ENCODE measurements at places on chromosomes 5 and 9.

DNA sequence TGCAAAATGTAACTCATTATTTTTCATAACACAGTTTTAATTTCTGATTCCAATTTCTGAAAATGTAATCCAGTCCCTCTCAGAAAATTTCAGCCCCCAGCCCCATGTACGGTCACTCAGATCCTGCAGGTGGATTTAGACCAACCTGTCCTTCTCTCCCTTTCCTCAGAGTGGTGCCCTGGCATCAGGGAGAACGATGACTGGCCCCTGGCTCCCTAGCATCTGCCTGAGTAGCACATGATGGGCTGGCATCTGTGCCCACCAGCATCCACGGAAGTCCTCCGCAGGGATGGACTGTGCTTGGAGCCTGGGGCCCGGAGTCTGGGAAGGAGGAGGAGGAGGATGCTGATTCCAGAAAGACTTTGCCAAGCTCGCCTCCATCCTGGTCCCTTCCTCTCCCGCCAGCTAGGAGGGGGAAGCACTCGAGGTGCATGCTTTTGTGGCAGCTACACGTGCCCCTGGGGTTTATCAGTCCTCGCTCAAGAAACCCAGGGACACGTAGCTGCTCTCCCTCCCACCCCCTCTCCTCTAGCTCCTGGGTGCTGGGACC is 54.4 kb upstream of the RUFY1 start:
- no peak for DNase-seq

- DNase-seq = no peak
Observed at GRCh38 chr9:133563291-133563796, 28.8 kb downstream of the ADAMTSL2 start.

GRCh38 chr5:179608131-179608581 is 15.3 kb downstream of the HNRNPH1 start:
- DNase-seq = no peak

- no peak for DNase-seq
Observed at GRCh38 chr9:117425566-117425965, 10.7 kb upstream of the ASTN2 start.

DNA sequence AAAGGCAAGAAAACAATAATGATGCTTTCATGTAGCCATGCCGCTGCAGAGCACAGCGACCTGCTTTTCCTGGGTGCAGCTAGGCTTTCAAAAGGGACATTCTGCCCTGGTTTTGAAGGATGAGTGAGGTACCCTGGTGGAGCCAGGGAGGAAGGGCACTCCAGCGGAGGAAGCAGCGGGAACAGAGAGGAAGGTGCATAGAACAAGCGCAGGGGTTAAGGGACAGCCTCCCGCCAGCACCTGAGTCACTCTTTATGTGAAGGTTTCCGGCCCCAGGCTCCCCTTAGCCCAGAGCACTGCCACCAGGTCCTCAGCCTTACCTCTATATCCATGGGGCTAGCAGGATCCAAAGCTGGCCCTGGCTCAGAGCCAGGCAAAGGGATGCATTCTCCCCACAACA is 221.1 kb downstream of the CDK5RAP2 start:
- DNase-seq = no peak

DNA sequence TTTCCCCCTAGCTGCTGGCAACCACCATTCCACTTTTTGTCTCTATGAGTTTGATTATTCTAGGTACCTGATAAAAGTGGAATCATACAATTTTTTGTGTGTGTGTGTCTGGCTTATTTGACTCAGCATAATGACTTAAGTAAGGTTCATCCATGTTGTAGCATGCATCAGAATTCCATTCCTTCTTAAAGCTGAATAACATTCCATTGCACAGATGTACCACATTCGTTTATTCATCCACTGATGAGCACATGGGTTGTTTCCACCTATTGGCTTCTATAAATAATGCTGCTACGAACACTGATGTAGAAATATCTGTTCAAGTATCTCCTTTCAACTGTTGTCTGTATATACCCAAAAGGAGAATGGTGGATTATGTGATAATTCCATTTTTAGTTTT is 33.7 kb downstream of the AP3B1 start:
- DNase-seq = no peak

DNA sequence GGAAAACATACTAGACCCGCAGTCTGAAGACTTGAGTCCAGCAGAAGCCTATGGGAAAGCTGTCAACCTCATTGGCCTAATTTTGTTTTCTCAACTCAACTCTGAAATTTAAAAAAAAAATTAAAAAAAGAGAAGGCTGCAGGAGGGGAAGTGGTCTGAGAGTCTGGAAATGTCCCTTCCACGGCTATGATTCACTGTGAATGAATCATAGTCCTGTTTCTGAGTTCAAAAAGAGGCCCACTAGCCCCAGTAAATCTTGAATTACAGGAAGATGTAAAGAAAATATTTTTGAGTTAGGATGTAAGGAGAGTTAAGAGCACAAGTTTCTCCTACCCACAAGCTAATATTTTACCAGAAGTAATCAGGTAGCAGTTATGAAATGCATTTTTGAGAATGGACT is 565.5 kb upstream of the DMAC1 start:
- no peak for DNase-seq

All from T-helper 1 cell (primary cell).